ENCODE measurements at places on chromosomes 6 and 20.

DNA sequence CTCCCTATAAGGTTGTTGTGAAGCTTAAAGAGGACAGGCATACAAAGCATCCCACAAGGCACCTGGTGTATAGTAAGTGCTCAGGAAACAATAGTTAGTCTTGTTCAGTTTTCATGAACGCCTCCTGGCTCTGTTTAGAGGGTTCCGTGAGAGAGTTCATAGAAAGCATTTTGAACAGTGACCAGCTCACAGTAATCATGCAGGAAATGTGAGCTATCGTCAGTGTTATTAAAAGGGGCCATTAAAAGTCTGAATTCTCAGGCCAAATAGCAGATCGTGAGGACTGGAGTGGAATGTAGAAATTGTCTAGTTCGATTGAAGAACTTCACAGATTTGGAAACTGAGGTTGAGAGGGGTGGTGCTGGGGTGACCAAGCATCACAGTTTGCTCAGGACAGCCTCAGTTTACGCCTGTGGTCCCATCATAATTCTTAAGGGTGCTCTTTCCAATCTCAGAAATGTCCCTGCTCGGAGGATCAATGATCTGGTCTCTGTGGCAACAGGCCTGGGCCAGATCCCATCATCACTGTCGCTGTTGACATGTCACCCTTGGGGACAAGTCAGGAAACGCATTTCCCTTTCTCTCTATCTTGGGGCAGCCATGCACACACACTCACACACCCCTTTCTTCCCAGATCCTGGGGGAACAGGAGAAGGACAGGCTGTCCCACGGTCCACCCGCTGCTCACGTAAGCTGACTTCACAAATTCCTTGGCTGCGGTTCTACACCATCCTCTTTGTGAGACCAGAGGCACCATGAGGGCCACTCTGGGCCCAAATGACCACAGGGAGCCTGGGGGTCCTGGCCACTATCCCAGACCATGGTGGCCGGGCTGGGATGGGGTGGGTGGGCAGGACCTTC, 7.2 kb downstream of the TGM2 start:
- DNase-seq, result no peak

- DNase-seq, result no peak
Observed at GRCh38 chr20:10987651-10988383, 314.0 kb upstream of the JAG1 start.

- DNase-seq, result no peak
Observed at GRCh38 chr20:21693322-21693721, 12.1 kb upstream of the PAX1 start.

DNA sequence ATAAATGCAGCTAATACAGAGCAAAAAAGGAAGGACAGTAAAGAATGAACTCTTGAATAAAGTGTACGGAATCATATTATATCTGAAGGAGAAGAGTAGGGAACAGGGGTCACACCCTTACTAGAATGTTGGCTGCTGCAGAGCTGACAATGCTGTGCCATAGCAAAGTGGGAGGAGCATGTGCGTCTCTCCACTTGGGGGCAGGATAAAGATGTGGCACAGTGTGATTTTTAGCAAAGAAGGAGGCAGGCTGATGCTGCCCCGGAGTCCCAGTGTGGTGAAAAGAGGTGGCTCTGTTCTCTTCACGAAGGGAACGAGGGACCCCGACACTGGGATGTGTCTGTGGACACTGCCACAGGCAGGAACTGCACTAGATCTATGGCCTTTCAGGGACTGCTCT, 67.5 kb downstream of the INSM1 start:
- DNase-seq, result no peak

DNA sequence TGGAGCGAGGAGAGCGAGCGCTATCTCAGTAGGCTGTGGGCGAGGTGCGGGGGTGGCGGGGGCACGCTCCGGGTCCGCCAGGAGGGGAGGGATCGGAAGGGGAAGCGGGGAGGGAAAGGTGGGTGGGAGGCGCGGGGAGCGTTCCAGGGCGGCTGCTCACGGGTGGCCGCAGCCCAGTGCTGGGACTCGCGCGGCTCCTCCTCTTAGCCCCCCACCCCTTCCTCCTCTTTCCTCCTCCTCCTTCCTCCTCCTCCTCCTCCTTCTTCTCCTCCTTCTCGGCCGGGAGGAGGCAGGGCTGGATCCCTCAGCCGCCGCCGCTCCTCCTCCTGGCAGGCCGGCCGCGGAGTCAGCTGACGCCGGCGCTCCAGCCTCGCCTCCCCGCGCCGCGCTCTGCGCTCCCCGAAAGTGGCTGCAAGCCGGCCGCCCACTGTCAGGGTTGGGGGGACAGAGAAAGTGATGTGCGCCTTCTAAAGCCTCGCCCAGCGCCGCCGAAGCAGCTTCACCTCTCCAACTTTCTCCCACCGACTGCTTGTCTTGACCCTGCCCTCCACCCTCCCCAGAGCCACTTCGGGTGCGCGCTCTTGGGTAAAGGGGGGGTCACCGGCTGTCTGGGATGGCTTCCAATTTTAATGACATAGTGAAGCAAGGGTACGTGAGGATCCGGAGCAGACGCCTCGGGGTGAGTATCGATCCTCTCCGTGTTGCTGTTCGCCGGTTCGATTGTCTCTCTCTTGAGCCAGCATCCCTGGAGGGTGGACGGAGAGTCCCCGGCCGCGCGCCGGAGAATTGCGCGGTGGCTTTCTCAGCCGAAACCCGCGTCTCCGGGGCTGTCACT, at the start of gene DOK5:
TSS of gene DOK5 (plus strand) at position 260 of the 835 bp plus-strand sequence. CDS start at position 614, 354 bp downstream.
- no peak for DNase-seq

GRCh38 chr6:149154261-149154821, 163.2 kb upstream of the TAB2 start:
- DNase-seq, result no peak

GRCh38 chr20:40009542-40009941, 679.5 kb downstream of the MAFB start:
- DNase-seq, result no peak

- no peak for DNase-seq
Observed at GRCh38 chr20:641516-641875, 11.5 kb downstream of the SRXN1 start.

DNA sequence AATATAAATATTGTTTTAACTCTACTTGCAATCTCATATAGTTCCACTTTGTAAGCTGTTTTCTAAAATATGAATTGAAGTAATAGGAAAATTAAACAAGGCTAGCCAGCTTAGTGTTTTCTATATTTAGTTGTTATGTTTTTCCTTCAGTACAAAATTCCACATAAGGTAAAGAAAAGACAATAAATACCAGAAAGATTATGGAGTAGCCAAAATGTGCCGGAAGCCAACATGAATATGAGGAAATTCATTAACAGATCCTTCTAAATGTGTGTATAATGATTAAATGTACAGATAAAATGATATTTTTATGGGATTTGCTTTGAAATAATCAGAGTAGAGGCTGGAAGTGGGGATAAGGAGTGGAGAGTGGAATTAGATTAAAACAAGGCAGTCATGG, 52.5 kb upstream of the COL21A1 start:
- no peak for DNase-seq

DNA sequence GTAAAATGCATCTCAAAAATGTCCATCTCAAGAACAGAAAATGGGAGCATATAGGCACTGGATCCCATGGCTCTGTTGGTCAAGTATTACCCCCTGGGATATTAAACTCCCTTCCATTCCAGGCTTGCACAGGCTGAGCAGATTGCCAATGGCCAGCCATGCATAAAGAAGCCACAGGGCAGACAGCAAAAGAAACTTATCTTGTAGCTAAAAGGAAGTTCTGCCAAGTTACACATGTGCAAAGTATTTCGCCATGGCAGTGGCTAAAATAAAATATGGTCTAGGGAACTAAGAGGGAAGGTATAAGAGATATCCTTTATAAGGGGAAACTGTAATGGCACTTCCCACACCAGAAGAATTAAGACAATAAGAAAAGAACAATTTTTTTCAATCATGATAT, 415.6 kb upstream of the BTBD3 start:
- no peak for DNase-seq

DNA sequence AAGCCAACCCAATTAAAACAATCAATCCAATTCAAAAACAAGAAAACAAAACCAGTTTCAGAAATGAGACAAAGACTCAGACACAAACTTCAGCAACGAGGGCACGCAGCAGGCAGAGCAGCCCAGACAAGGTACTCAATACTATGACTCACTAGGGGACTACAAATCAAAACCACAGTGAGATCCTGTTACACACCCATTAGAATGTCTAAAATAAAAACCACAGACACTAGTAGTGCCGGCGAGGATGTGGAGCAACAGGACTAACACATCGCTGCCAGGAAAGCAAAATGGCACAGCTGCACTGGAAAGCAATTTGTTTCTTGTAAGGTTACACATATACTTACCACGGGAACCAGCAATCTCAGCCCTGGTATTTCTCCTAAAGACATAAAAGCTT, 28.4 kb upstream of the MAS1L start:
- DNase-seq, result peak; percentile 7

DNA sequence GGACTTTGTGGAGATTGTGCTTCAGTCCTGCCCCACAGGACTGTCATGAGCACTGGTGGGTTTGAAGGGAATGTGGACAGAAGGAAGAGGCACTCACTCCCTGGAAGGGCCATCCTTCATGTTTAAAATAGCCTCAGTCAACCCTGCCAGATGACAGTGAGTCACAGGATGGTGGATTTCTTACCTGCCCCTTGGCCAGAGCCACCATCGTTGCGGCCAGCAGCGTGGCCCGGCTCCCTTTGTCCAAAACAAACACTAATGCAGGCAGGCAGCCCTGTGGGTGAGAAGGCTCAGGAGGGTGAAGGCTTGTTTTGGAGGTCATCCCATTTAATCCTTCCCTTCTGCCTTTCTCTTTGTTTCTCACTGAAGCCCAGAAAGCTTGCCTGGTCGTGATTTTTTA, 422.7 kb downstream of the CD83 start:
- DNase-seq, result no peak

DNA sequence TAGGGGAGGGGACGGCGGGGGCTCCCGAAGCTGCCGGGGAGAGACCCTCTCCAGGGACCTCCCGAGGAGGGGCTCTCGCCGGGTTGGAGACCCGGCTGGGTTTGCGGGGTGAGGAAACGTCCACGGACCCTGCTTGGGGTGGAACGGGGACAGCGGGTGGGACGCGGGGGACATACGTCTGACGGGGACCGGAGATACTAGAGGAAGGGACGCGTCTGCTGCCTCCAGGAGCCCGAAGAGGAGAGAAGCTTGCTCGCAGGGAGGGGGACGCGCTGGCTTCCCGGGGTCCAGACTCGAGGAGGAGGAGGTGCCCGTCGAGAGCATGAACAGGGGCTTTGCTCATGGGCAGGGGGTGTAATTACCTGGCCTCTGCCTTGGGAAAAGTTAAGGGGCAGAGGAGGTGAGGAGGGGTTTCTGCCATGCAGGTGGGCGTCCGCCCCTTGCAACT, 593 bp downstream of the DNMT3B start:
- peak; percentile 21 for DNase-seq

- DNase-seq, result no peak
Observed at GRCh38 chr6:9437836-9438235, 977.0 kb downstream of the TFAP2A start.

DNA sequence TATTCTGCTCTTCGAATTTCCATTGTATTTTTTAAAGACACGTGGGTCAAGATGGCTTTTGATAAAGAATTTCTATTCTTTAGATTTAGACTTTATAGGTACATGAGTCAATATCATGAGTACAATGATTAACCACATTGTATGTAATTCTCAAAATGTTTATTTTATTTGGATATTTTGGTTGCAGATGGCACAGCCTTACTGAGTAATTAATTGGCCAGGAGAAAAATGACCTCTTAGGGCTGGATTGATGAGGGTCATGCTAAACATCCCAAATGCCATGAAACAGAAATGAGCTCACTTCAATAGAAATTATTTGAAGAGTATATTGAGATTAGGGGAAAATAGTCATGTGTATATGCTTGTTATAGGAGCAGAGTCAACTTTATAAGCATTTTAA, 131.2 kb upstream of the CCN2 start:
- DNase-seq, result no peak

- DNase-seq, result no peak
Observed at GRCh38 chr6:38067263-38067980, 247.9 kb downstream of the ZFAND3 start.

DNA sequence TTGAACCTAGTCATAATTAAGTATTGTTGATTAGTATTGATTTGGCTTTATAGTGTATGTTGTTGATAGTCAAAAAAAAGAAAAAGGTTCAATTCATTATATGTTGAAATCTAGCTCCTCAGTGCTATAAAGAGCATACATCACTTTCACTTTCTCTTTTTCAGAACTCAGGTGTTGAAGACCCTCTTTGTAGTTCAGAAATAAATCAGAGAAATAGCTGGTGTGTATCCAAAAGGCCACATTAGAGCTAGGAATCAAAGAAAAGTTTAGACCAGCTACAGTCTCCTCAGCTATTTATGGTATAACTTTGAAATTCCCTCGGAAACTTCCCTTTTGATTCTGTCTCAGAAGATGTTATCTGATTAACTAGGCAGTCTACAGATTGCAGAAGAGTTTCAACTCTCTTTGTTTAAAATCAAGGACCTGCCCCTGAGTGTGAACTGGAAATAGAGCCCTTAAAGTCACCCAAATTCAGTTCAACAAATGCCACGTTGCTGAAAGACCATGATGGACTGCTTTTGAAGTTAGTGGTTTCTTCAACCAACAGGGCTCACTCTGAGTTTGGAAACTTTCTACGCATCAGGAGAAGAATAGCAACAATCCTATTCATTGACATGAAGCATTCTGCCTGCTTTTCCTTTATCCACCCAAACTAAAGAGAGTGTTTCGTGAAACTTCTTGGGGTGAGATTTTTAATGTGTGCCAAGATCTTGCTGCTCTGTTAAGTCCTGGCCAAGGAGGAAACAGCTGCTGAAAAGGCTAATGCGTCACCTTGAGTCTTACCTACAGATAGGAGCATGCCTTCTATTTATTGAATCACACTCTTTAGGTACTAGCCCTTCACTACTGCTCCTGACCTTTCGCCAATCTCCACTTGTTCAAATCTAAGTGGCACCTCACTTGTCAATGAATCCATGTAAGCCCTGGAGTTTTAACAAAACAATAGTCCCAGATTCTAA, 111.7 kb downstream of the TNFRSF21 start:
- DNase-seq, result no peak

GRCh38 chr20:45725134-45725533, 3.0 kb downstream of the SPINT4 start:
- DNase-seq, result no peak

DNA sequence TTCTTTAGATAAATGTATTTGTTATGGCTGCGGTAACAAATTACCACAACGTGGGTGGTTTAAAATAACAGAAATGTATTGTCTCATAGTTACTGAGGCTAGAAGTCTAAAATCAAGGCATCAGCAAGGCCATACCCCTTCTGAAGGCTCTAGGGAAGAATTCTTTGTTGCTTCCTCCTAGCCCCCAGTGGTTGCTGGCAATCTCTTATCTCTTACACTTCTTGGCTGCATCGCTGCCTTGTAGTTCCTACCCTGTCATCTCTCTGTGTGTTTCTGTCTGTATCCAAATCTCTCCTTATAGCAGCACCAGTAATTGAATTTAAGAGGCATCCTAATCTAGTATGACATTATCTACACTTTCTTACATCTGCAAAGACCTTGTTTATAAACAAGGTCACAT, 534.7 kb downstream of the PHF3 start:
- no peak for DNase-seq

GRCh38 chr6:118770835-118771234, 119.4 kb upstream of the CEP85L start:
- no peak for DNase-seq

- DNase-seq, result no peak
Observed at GRCh38 chr20:14830466-14830865, 493.1 kb upstream of the FLRT3 start.

GRCh38 chr20:38181971-38182370, 16.9 kb upstream of the TGM2 start:
- no peak for DNase-seq
